ENCODE measurements at places on chromosomes 2 and 18.
A peak's percentile ranks its signal among the peaks of the same experiment; 100 is the strongest.

DNA sequence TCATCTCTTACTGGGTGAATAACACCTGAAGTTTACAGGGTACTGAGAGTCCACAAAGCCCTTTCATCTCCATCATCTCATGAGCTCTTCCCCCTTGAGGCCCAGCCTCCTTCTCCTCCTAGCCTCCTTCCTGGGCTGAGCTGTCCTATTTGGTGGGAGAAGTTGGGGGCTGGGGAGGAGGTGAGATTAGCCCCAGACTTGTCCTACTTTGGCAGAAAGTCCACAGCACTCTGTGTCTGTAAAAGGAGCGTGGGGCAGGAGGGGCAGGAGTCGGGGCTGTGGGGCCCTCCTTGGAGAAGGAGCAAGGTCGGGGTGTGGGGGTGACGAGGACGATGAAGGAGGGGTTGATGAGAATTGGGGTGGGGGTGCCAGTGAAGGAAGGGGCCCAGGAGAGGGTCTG is 10.0 kb upstream of the DES start:
- DNase-seq = no peak

DNA sequence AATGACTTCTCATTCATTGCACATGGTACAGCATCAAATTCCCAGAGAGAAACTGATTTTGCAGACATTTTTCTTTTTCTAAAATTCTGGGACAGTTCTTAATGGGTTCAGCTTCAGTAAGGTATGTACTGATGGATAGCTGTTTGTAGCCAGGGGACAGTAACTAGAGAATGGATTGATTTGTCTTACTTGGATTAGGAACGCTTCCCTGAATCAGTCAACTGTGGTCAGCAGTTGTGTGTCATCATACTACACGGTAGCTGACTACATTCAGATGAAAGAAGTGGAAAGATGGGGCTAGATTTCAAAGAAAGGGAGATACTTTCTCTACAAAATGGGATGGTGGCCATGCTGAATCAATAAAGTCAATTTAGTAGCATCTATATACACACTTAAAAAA is 431.4 kb downstream of the GRB14 start:
- no peak for DNase-seq

DNA sequence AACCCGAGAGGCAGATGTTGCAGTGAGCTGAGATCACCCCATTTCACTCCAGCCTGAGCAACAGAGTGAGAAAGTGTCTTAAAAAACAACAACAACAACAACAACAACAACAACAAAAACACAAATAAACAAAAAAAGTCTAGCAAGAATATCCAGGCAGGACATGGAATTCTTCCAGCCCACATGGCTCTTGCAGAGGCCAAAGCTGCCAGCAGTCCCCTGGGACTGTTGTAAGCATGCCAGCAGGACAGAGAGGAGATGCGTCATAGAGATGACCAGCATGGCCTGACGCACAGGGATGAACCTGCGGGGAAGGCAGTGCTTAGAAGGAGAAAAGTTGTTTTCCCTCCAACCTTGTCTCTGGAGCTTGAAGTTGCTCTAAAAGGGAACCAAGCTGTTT is 182.3 kb upstream of the PGAP1 start:
- DNase-seq = no peak

DNA sequence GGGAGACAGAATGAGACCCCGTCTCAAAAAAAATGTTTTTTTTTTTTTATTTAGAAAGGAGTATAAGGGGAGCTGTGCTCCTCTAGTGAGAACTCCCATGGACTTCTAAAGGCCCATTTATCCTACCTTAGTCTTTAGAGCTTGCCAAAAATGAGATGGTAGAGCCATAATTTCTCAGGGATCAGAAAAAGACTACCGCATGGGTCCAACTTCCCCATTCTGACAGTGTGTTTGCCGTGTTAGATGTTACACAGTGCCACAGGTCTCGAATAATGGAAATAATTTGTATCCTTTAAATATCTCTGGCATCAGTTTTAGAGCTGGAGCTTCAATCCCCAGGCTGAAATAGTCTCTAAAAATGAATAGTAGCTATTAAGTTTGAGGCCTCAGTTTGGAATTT is 6.0 kb upstream of the SLC39A10 start:
- no peak for DNase-seq

- no peak for DNase-seq
These were observed 30.0 kb downstream of the VIL1 start for GRCh38 chr2:218448934-218449333.

DNA sequence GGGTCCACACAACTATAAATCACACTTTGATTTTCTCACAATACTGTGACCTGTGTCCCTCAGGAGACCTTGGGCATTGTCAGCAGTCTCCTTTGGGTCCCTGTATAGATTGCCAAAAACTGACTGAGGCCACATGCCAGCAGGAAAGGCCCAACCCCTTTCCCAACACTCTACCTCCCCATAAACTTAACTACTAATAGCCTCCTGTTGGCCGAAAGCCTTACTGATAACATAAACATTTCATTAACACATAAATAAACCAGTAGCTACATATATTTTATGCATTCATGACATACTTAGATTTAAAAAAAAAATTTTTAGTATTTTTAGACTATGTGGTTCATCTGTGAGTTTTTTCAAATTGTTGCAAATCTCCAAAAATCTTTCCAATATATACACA is 153.5 kb downstream of the ARL4C start:
- no peak for DNase-seq

- no peak for DNase-seq
These were observed 43.4 kb upstream of the OTOF start for GRCh38 chr2:26521054-26521912.

DNA sequence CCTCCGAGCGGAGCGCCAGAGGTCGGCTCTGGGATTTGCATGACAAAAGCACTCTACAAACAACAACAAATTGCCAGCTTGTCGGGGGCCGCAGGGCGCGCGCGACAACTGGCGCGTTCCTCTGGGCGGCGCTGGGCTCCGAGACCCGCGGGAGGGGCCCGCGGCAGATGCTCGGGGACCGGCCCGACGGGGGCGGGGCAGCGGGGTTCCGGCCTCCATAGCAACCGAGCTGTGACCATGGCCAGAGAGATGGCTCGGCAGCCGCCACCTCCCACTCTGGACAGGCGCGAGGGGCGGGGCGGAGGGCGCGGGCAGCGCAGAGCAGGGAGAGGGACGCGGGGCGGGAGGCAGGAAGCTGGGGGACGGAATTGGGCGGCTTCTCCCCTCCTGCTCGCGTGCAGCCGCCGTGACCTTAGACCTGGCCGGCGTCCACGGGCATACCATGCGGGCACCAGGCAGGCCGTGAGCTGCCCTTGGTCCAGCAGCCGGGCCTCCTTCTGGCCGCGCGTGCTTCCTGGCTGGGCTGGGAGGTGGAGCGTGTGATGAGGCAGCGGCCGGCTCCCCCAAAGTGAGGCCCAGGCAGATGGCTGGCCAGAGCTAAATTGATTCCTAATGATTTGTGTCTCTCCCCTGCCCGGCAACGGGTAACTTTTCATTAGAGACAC is 171.5 kb downstream of the CELF4 start:
- DNase-seq = peak; percentile 3

- DNase-seq = no peak
These were observed 36.7 kb downstream of the PROC start for GRCh38 chr2:127454595-127455565.

- no peak for DNase-seq
These were observed 28.6 kb downstream of the CROCC2 start for GRCh38 chr2:240934701-240935102.

- no peak for DNase-seq
These were observed 131.6 kb downstream of the CABLES1 start for GRCh38 chr18:23266717-23267446.

DNA sequence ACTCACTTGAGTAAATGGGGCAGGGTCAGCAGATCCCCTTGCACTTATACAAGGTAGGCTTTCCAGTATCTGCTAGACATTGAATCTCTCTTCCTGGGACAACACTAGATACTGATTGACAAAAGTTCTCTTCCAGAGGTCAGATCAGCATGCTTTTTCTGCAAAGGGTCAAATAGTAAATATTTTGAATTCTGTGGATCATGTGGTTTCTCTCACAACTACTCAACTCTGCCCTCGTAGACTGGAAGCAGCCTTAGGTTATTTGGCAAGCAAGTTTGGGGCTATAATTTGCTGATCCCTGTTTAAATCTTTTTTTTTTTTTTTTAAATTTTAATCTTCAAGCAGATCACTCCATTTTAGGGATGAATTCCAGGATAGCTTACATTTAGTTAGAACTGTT is 17.4 kb upstream of the NABP1 start:
- DNase-seq = no peak
